CD4-positive, alpha-beta T cell treated with Interleukin-15 for 1 hour (primary cell): ENCODE measurements at places on chromosomes 11 and 22.

DNA sequence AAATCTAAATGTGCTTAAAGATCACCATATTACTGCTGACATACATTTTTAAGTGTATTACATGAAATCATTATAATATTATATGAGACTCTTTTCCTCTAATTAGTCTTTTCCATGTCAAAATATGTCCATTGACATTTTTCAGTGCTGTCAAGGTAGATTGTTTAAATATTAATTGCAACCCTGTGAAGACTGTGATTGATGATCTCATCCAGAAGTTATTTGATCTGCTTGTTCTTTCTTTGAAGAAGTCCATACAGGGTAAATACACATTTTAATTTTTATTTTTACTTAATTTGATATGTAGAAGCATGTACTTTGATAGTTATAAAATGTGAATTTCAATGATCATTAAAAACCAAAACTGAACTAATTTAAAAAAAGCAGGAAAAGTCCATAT lies 38.4 kb downstream of the DYNC2H1 start:
- no peak for DNase-seq

DNA sequence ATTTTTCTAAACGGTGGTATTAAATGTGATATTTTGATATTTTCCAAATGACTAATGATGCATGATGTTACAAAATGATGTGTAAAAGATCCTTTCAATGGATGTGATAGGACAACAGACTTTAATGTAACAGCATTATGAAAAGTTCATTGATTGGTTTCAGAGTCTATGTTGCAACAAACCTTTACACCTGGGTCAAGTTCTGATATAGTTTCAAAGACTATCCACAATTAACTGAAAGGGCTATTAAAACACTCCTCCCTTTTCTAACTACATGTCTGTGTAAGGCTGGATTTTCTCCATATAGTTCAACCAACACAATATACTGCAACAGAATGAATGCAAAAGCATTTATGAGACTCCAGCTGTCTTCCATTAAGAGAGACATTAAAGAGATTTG lies 35.7 kb downstream of the SMCO4 start:
- no peak for DNase-seq

DNA sequence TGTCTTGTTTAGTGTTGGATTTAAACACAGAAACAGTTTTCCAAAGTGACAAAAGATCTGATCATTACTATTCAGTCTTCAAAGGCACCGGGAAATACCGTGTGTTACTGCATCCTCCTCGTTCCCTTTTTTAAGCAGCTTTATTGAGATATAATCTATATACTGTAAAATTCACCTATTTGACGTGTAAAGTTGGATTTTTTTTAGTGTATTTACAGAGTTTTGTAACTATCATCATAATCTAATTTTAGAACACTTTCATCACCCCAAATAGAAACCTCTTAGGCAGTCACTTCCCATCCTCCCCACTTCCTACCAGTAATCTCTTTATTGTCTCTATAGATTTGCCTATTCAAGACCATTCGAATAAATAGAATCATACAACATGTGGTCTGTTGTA lies 1.4 kb downstream of the ANO5 start:
- no peak for DNase-seq

GRCh38 chr11:79486242-79486984 lies 45.6 kb upstream of the TENM4 start:
- DNase-seq: no peak

GRCh38 chr11:43786016-43786415 lies 94.6 kb upstream of the ALKBH3 start:
- DNase-seq: no peak

- DNase-seq: no peak
Observed at GRCh38 chr22:27811778-27812177, 10.2 kb upstream of the MN1 start.

DNA sequence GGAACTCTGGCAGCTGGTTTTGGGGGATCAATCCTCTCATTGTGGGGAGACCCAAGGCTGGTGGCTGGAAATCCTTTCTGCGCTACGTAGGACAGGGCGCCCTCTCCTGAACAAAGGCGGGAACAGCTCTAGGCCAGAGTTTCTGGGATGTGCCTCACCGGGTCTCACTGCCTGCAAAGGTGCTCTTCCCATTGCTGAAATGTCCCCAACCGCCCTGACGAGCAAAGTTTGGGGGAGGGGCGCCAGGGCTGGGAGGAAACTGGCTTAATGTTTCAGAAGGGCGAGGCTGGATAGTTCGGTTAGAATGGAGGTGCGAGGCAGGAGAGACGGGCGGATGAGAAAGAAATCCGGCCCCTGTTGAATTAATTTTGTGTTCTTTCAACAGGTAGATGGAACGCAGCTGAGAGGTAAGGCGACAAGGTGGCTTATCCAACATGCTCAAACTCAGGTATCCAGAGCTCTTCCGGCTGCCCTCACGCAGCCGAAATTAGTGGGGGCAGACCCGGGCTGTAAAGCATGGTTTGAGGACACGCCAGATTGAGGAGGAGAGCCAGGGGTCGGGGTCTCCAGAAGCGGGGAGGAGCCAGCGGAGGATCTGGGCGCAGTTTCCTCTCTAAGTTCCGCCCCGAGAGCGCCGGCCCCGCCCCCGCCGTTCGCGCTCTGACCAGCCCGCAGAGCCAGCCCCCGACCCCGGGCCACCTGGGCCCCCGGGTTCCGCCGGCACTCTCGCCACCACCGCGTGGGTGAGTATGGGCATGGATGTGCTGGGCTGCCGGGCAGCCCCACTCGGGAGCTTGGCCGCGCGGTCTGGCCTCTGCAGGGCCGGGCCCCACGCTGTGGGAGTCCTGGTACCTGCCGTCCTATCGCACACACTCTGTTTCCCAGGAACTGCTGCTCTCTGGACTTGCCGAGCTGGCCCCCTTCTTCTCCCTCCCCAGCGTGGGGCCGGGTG lies at the start of gene PGAP2:
Gene PGAP2, plus strand, starts transcription at position 652 of the 952 bp plus-strand sequence. CDS start 2,700 bp downstream, outside the sequence.
- peak; percentile 56 for DNase-seq

DNA sequence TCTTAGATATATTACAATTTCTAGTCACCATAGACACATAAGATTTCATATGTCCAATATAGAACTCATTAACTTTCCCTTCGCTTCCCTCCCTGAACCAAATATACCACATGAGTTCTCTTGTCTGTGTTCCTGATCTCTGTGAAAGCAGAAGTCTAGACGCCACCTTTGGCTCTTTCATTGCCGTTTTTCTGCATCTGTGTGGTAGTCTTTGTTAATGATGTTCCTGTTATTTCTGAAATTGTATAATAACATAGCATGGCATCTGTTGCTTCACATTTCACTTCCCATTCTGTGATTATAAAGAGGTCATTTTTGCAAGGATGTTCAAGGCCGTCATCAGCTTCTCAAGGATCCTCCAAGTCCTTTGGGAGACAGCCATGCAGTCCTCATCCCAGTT lies 58.5 kb downstream of the NCAM1 start:
- no peak for DNase-seq

GRCh38 chr22:36826262-36826661 lies 9.4 kb upstream of the PVALB start:
- no peak for DNase-seq

- DNase-seq: no peak
Observed at GRCh38 chr11:66841861-66842260, 1.4 kb upstream of the RCE1 start.

- DNase-seq: no peak
Observed at GRCh38 chr22:17370026-17370765, 936 bp downstream of the CECR2 start.

DNA sequence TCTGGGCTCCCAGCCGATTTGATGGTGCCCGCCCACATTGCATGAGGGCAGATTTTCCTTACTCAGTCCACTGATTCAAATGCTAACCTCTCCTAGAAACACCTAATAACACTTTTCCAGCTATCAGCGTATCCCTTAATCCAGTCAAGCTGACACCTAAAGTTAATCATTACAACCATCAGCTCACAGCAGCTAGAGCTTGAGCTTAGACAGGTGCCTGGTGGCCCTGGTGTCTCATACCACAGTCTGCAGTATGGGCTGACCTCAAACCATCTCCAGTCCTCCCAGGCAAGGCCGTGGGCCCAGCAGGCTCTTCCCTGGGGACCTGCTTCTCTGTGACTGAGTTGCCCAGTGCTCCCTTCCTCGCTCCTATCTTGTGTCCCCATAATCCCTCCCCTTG lies 174.4 kb upstream of the NECTIN1 start:
- DNase-seq: no peak

- no peak for DNase-seq
Observed at GRCh38 chr11:5242933-5243815, 6.5 kb downstream of the HBG1 start.

- DNase-seq: no peak
Observed at GRCh38 chr22:28171712-28172111, 252.7 kb upstream of the PITPNB start.

GRCh38 chr11:63510360-63511047 lies 4.6 kb downstream of the LGALS12 start:
- no peak for DNase-seq

GRCh38 chr22:46688949-46689348 lies 49.1 kb downstream of the CERK start:
- no peak for DNase-seq

DNA sequence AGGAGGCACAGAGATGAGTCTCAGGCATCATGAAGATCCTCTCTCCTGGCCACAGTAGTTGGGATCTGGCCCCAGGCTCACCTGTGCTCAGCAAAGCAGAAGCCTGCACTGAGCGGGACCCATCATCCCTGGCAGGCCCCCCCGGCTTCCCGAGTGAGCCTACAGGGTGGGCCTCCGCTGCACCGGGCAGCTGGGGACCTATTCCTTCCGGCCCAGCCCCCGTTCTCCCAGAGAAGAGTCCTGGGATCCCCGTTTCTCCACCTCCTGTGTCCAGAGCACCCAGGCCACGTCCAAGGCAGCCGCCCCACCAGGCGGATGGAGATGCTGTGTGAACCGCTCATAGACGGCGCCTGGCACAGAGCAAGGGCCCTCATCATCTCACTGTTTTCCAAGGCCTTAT lies 52.5 kb downstream of the ANO1 start:
- DNase-seq: no peak

- no peak for DNase-seq
Observed at GRCh38 chr11:86274999-86275398, 27.0 kb upstream of the HIKESHI start.

- DNase-seq: no peak
Observed at GRCh38 chr22:29018293-29019189, 43.1 kb downstream of the C22orf31 start.

DNA sequence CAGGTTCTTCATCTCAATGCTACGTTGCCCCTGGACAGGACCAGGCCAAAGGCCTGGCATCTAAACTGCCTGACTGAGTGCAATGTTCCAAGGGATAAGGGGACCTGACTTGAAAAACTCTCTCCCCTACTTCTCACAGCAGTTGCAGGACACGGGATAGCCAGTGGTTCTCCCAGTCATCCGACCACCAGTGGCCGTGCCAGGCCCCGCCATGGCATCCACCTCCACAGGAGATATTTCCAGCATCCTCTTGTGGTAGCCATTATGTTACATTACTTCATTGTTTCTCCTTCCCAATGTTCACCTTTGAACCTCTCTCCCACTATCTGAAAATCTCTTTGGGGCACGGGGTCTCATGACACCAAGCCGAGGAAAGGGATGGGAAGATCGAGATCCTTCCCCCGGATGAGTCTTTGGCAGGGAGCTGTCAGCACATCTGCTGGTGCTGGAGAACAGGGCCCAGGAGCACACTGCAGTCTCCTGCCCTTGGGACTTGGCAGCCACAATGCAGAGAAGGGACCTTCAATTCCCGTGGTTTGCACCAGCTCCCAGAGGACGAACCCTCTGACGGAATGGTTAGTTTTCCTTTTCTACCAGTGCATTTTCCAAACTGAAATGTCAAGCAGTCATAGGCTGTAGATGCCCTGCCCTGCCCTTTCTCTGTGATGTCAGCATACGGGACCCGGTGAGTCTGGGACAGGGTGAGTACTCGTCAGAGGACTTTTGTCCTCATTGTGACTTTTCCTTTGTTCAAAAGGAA lies 121.2 kb downstream of the ETS1 start:
- no peak for DNase-seq

DNA sequence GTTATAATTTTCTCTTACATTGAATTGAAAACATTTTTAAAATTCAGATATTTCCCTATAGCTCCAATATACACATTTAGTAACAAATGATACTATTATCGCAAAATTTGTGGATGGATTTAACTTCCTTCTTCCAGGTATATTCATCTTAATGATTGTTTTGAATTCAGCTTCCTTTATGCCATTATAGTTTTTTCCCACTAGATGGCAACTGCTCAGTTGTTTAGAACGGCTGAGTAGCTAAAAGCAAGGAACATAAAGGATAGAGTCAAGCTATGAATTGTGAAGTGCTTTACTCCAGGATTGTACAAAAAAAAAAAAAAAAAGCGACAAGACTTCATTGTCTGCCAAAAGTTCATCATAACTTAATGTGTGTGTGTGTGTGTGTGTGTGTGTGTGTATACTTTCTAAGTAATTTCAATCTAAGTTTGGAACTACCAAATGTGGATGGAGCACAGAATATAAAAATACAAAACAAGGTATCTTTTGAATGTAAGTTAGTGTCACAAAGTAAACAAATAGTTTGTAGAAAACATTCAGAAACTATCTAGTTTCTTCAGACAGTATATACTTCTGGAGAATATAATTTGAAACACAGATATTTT lies 846.4 kb downstream of the DLG2 start:
- DNase-seq: no peak

DNA sequence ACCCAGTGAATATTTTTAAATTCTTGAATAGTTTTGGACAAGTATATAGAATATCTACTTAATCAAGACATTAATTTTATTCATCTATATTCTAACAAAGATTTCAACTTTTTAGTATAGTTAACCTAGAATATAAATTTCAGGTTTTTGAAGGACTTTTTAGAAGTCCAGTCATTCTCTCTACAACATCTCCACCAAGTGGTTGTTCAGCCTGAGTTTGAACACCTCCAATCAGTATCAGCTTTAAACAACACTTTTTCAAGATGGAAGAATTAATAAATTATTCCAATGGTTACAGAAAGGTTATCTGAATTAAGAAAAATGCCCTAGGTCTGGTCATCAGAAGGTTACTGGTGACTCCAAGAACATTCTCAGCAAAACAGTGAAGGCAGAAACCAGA lies 31.8 kb downstream of the EIF3M start:
- DNase-seq: no peak

DNA sequence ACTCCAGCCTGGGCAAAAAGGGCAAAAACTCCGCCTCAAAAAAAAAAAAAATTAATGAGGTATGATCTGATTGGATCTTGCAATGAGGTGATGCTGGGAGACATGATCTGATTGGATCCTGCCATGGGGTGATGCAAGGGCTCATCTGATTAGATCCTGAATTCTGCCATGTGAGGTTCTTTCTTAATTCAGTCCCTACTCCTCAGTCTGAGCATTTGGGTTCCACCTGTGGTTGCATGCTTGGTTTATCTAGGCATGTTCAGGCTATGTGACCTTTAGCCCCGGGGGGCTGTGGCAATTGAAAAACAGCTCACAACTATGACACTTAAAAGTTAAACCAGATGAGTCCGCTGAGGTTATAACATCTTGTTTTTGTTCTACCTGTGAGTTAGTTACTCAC lies 4.8 kb upstream of the TRIM6 start:
- no peak for DNase-seq

DNA sequence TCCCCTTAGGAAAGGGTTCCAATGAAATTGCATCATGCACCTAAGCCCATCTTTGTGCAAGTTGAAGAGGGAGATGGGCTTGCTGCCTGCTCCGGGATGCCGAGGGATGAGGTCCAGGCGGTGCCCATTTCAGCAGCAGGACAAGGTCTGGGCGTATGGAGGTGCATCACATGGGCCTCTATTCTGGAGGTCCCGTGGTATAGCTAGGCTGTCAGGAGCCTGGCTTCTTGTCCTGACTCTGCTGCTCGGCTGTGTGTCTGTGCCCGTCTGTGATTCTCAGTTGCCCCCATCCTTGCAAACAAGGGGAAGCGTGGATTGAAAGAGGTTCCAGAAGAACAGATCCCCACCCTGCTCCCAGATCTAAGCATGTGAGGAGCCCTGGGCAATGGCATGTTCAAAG lies 130.0 kb downstream of the OSBP2 start:
- DNase-seq: no peak
